Testis (tissue), 5 donors: ENCODE measurements at places on chromosomes 3 and 15. TPM values are rescaled to one million over a fixed set of nuclear protein-coding genes. Genes with fewer than 3 reads are reported as not detected.

Gene PLSCR5
- total RNA-seq, result not detected

Gene LINGO1
- 16.6 TPM for total RNA-seq

Gene GUCA1C
- 2.0 TPM for total RNA-seq

Gene SAMMSON
- 3.8 TPM for total RNA-seq

- no peak overlapping the region for H3K27ac ChIP-seq
- H3K27me3 ChIP-seq, result no peaks in the 10 kb centered on the region
- no peaks in the 10 kb centered on the region for H3K4me1 ChIP-seq
Measured at GRCh38 chr15:57736591-57736990, 30.1 kb downstream of the POLR2M start.

DNA sequence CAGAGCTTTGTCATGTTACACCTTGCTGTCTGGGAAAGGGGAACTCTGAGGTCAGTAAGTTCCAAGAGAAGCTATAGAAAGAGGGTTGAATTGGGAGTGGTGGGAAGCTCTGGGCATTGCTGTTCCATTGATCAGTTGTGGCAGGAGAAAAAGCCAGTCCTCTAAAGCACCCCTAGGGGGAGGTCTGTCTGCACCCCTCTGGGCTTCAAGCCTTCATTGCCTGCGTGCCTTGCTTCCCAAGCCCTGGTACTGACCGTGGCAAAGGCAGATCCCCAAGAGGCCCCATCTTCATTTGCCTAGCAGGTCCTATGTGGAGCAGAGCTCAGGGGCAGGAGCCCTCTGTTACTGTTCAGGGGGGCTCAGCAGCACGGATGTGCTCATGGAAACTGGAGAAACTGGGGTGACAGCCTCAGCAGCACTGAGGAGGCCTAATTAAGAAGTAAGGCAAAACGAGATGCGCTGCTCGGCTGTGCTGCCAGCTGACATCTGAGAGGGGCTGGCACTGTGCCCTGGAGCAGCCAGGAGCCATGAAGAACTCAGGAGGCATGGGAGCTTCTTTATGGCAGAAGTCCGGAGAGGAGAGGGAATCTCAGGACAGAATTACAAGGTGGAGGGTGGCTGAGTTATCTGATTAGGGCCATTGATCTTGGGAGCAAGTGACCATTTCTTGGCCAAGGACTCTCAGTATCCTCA, 270.9 kb downstream of the RPLP1 start:
- H3K36me3 ChIP-seq, result no peaks in the 10 kb centered on the region
- H3K4me1 ChIP-seq, result no peaks in the 10 kb centered on the region
- H3K27ac ChIP-seq, result no peak overlapping the region
- DNase-seq, result no peak

- no peak overlapping the region for H3K4me3 ChIP-seq
- no peak overlapping the region for H3K27ac ChIP-seq
- H3K4me1 ChIP-seq, result no peaks in the 10 kb centered on the region
- H3K36me3 ChIP-seq, result no peaks in the 10 kb centered on the region
- DNase-seq, result no peak
- no peaks in the 10 kb centered on the region for H3K27me3 ChIP-seq
Measured at GRCh38 chr3:101529816-101530685, 17.0 kb upstream of the SENP7 start.

GRCh38 chr15:64828985-64829384, 3.5 kb upstream of the PIF1 start:
- H3K4me3 ChIP-seq, result no peak overlapping the region
- no peak overlapping the region for H3K27ac ChIP-seq
- DNase-seq, result no peak
- peaks cover 16% of the 10 kb centered on the region for H3K4me1 ChIP-seq
- H3K27me3 ChIP-seq, result no peaks in the 10 kb centered on the region

- H3K27me3 ChIP-seq, result no peaks in the 10 kb centered on the region
- no peak for DNase-seq
- H3K4me3 ChIP-seq, result no peak overlapping the region
- H3K36me3 ChIP-seq, result no peaks in the 10 kb centered on the region
- H3K27ac ChIP-seq, result no peak overlapping the region
Measured at GRCh38 chr3:13710251-13710650, 161.3 kb downstream of the FBLN2 start.

GRCh38 chr3:149813367-149814281, 609 bp downstream of the RNF13 start:
- DNase-seq, result peak; percentile 44
- peak overlapping the region; percentile 83 for H3K4me3 ChIP-seq
- peak overlapping the region; percentile 99 for H3K27ac ChIP-seq
- H3K4me1 ChIP-seq, result peaks cover 15% of the 10 kb centered on the region
- H3K36me3 ChIP-seq, result no peaks in the 10 kb centered on the region

DNA sequence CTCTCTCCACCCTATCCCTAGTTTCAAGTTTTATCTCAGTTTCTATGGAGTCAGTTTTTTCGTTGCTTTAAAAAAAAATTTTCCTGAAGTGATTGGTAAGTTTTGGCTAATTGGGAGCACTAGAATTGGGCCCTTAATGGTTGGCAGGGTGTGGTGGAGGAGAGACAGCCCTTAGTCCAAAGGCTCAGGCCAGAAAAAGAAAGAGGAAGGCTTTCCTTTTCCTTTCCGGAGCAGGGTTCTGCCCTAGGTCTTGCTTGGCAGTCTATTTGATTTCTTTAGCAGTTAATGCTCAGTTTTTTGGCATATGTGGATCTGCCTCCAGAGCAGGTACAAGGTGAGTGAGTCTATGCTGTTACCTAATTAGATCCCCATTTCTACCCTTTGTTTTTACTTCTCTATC, 22.7 kb downstream of the CTNNB1 start:
- H3K4me1 ChIP-seq, result peaks cover 6% of the 10 kb centered on the region
- no peak for DNase-seq
- H3K27ac ChIP-seq, result no peak overlapping the region
- H3K4me3 ChIP-seq, result no peak overlapping the region
- no peaks in the 10 kb centered on the region for H3K36me3 ChIP-seq

DNA sequence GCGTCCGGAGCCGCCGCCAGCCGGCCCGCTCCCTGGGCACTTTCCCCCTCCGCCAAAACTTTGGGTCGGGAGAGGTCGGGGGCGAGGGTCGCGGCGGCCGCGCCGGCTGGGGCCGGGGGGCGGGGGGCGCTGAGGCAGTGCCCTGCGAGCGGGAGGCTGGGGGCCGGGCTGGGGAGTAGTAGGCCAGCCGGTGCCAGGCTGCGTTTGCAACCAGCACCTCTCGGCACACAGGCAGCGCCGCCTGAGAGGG, 452 bp downstream of the BBX start:
- peaks cover 7% of the 10 kb centered on the region for H3K4me1 ChIP-seq
- peak; percentile 46 for DNase-seq
- H3K27me3 ChIP-seq, result no peaks in the 10 kb centered on the region
- no peaks in the 10 kb centered on the region for H3K36me3 ChIP-seq
- H3K4me3 ChIP-seq, result peak overlapping the region; percentile 97

- H3K4me1 ChIP-seq, result no peaks in the 10 kb centered on the region
- no peak overlapping the region for H3K4me3 ChIP-seq
- no peak overlapping the region for H3K27ac ChIP-seq
Measured at GRCh38 chr3:193963808-193964516, 172.0 kb upstream of the HES1 start.

DNA sequence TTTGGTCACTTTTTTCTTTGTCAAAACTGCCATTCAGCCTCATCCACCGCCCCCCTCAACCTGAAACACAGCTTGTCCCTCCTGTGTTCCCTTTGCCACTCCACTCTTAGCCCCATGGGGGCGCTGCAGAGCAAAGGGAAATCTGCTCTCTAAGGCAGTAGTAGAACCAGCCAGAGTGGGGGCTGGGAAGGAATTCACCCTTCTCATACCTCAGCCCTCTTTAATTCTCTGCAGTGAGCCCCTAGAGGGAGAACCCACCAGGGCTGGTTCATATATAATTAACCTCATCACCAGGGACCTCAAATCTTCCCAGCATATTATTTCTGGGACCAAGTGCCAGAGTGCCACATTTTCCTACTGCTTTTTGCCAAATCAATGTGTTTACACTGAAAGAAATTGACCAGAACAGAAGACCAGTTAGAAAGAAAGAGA, 2.8 kb upstream of the BCL6 start:
- DNase-seq, result peak; percentile 95
- peak overlapping the region; percentile 97 for H3K27ac ChIP-seq
- no peaks in the 10 kb centered on the region for H3K36me3 ChIP-seq
- H3K27me3 ChIP-seq, result no peaks in the 10 kb centered on the region
